ENCODE measurements at places on chromosomes 4 and X.

DNA sequence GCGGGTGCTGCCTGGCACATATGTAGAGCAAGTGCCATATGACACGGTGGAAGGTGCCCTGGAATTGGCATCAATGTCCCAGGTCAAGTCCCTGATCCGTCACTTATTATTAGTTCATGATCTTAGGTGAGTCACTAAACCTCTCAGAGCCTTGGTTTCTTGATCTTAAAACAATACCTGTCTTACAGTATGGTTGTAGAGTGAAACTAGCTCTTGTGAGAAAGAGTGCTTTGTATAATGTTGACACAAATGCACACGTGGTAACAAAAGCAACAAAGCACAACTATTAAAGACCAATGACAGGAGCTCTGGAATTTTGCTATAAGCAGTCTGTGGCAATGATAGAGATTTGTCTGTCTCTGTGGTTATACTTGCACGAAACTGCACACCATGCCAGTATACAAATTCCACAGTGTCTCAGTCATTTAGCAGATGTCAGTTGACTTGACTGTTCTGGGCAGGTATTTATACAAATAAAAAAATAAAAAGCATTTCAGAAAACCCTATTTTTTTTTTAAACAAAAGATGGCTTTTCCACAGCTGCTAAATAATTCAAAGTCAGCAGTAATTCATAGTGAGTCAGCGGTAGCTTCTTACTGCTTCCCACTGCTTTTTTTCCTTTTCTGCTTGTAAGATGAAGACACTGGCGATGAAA is 19.7 kb upstream of the ACSL1 start:
- no peak for DNase-seq

DNA sequence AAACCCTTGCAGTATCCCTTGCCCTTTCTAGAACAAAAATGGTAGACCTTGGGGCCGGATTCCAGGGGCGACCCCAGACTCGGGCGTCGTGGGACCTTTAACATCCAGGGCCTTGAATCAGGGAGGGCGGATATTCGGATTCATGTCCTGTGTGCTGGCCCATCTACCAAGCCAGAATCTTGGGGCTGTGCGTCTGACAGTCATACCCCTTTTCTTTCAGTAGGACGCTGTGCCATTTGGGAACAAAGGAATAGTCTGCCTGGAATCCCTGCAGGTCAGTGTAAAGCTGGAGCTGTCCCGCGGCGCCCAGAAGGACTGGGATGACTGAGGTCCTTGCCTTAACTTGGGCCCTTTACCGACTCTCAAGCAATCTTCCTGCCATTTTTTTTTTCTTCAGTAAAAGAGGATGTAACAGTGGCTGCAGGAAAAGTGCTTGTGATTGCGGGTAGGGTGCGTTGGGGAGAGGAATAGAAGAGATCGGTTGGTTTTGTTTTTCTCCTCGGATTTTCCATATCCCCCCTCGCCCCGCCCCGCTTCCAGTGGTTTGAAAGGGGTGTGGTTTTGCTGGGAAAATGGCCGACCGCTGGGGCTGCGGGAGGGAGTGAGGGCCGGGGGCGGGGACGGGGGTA is 518 bp downstream of the ARMCX1 start:
- DNase-seq = peak; percentile 73

DNA sequence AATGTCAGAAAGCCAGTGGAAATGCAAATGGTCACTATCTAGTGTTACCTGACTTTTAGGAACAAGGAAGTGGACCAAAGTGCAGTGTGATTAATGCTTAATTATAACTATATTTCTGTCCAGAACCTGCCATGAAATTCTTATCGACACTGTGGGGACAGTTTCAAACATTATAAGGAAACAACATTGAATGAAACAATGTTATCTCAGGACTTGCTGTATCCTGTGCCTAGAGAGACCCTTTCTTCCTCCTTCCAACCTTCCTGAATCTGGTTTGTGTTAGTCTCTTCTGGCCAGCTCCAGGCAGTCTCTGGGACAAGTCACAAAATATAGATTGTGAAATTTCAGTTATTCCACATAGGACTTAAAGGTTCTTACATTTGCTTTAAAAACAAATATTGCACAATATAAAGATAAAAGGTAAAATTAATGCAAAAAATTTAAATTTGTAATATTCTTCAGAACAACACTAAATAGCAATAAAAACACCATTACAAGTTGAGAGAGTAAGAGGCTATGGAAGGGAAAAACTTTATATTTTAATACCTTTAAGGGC is 203.4 kb downstream of the ZNF674 start:
- DNase-seq = no peak

- DNase-seq = peak; percentile 65
Measured at GRCh38 chr4:185534866-185535611, at the start of gene PDLIM3. PDLIM3 (minus strand) TSS chr4:185535507; CDS start chr4:185535434, 73 bp downstream.

DNA sequence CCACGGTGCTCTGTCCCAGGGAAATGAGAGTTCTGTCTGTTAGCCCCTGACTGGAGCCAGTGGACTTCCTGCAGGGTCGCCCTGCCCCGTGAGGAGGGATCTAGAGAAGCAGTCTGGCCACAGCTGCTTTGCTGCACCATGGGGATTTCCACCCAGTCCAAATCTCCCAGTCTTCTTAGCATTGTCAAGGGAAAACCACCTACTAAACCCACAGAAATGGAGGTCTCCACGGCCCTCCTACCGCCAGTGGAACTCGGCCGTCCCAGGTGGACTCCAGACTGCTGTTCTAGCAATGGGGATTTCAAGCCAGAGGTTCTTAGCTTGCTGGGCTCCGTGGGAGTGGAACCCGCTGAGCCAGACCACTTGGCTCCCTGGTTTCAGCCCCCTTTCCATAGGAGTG is 133.3 kb upstream of the PCDH7 start:
- no peak for DNase-seq

Measured in right forelimb (tissue), 1 donor.